Gastroesophageal sphincter (tissue), 4 donors: ENCODE measurements at places on chromosomes 16 and 17. TPM values are rescaled to one million over a fixed set of nuclear protein-coding genes. Genes with fewer than 3 reads are reported as not detected.

DNA sequence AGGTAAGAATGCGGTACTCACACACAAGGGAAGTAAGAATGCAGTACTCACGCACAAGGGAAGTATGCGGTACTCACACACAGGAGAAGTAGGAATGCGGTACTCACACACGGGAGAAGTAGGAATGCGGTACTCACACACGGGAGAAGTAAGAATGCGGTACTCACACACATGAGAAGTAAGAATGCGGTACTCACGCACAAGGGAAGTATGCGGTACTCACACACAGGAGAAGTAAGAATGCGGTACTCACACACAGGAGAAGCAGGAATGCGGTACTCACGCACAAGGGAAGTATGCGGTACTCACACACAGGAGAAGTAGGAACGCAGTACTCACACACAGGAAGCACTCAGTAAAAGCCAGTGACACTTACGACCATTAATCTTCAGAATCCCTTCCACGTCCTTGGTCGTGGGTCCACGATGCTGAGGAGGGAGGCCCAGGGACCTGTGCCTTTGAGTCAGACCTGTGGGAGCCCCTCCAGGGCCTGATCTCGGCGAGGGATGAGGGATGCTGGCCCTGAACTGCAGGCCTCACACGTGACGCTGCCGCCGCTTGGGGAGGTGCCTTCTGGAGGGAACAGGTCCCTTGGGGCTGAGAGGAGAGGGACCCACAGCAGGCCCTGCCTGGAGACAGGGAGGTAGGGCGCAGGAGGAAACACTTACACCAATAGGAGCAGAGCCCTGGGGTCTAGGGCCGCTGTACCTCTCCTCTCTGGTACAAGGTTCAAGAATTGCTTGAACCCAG lies 20.2 kb downstream of the ABR start:
- no peak for ATAC-seq

DNA sequence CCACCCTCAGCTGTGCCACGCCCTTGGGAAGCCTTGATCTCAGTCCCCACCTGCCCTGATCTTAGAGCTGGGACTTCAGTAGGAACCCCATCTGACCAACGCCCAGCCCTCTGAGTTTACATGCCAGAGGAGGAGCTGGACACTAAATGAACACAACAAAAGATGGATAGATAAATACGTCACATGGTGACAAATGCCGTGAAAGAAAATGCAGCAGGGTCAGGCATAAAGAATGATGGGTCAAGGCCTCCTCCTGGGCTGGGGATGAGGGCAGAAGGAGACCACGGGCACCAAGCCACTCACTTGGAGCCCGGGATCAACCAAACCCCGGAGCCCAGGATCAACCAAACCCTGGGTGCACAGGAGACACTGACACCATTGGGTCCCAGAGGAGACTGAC lies 354.9 kb downstream of the C16orf95 start:
- ATAC-seq = no peak

Gene HBA1
- 15.5 TPM for total RNA-seq

DNA sequence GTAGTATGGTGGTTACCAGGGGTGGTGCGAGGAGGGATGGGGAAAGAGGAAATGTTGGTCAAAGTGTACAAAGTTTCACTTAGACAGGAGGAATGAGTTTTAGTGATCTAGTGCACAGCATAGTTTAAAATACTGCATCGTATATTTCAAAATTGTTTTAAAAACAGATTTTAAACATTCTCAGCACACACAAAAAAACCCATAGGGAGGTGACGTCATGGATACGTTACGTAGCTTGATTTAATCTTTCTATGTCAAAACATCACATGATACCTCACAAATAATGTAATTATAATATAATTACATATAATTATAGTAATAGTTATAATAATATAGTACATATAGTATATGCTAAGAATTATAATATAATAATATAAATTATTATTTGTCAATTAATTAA lies 614.2 kb downstream of the TMEM114 start:
- no peak for ATAC-seq

DNA sequence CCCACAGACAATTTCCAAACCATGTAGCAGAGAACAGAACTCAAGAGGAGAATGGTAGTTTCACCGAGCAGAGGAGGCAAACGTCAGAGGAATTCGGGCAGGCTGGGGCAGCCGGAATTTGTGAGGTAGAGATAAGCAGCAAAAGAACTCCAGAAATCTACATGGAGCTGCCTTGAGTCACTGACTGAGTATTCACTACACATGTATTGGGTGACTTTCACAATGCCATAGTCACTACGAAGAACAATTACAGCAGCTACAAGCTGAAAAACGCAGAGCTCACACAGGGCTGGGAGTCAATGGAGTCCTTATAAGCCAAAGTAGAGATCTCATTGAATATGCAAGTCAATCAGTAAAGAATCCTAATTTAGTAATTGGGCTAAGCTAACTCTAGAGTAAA lies 13.4 kb downstream of the CMC2 start:
- no peak for ATAC-seq

Gene ABCA8
- 113 TPM for total RNA-seq

- ATAC-seq = no peak
Measured at GRCh38 chr17:50539762-50540559, 7.0 kb upstream of the SPATA20 start.

Gene EVPL
- total RNA-seq = 1.3 TPM

DNA sequence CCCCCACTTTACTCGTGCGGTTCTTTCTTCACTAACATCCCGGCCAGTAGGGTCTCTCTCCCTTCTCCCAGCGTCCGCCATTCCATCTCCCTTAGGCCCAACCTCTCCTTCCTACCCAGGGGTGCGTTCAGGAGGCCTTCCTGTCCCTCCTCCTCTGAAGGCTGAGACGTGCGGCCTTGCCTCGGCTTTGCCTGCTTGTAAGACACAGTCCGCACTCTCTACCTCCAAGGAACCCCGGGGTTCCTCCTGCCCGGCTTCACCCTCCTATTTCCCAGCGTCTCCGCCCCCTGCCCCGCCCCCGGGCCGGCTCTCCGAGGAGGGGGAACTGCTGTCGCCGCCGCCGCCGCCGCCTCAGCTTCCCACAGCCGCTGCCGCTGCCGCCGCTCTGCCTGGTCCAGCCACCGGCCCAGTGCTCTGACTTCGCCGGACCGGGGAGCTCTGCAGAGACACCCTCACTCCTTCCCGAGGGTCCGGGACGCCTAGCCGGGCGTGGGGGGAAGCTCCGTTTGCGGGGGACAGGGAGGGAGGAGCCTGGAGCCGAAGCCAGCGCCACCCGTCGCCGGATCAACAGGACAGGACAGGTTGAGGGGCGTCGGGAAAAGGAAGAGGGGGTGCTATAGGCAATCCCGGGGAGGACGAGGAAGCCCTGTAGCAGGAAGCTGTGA lies 1.2 kb upstream of the FGF11 start:
- no peak for ATAC-seq

DNA sequence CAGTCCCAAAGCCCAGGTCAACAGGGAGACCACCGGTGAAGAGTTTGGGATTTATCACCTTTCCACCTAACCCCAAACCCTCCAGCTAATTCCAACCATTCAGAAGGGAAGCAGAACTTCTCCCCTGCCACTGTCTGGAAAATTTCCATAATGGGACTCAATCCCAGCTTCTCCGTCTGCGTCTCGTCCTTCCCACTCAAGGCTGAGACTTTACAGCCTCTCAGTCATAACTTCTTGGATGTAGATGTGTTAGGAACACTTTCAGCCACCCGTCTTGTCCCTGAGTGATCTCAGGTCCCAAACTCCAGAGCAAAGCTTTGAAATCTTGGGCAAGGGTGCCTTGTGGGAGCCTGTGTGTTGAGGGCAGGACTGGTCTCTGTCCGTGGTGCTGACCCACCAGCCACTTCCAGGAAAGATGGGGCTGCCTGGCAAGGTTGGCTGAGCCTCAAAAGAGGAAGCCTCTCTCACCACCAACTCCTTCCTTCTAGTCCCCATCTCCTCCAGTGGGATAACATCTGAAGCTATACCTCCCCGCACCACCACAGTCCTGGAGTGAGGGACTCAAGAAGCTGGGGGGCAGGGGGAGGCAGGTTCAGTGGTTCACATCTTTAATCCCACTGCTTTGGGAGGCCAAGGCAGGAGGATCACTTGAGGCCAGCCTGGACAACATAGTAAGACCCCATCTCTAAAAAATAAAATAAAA lies 9.3 kb downstream of the GAS2L2 start:
- ATAC-seq = no peak

- ATAC-seq = no peak
Measured at GRCh38 chr17:48153691-48154358, 46.3 kb downstream of the SNX11 start.

Gene HOXB6
- total RNA-seq = 40.1 TPM

Gene ERAL1
- total RNA-seq = 30.2 TPM

Gene KRT20
- not detected for total RNA-seq

DNA sequence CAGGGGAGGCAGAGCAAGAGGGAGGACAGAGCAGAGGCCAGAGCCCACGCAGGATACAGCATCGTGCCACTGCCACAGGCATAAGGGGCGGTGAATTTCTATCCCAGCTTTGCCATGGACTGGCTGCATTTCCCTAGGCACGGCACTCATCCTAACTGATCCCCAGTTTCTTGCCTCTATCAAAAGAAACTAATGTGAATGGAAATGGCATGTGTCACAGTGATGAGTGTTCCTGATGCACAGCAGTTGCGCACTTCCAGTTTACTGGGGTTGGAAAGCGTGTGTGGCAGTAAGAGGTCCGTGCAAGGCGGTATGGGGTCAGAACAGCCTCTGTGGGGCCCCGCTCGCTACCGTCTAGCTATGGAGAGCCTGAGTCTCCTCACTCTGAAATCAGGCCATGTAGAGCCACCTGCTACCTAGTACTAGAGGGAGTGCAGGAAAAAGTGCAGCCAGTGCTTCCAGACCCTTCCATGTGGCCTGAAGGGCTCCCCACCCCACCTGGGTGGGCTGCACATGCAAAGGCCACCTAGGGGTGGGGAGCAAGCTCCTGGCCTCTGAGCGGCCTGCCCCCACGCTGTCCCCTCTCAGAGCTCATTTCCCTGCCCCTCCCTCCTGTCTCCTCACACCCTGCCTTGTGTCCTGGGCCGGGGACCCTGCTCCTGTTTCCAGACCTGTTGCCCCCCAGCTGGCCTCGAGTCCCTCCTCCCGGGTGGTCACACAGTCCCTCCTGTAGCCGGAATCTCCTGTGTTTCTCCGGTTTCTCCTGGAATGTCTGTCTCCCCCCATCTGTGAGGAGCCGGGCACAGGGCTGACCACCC lies 5.0 kb upstream of the KCNJ18 start:
- no peak for ATAC-seq

Gene WDR59
- 18.4 TPM for total RNA-seq

Gene HS3ST3B1
- 2.9 TPM for total RNA-seq
